Urothelium cell line (cell line): ENCODE measurements at places on chromosomes 5 and 9.

DNA sequence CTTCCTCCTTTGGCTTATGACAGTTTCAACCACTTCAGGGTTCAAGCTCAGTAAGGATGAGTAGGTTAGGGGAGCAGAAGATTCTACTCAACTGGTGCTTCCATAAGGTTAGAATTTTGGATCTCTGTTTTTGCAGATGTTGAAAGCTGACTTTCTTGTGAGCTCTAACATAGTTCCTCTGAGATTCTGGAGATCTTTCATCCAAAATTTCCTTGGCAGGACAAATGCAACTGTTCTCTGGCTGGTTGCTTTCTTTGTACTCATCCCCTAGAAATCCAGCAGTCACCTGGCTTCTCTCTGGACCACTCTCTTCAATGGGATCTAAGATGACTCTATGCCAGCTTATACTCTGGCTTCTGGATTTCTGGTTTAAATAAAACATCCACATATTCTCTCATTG lies 189.6 kb downstream of the ESM1 start:
- DNase-seq, result no peak

GRCh38 chr5:174723979-174724483 lies 351 bp upstream of the MSX2 start:
- peak; percentile 27 for DNase-seq

DNA sequence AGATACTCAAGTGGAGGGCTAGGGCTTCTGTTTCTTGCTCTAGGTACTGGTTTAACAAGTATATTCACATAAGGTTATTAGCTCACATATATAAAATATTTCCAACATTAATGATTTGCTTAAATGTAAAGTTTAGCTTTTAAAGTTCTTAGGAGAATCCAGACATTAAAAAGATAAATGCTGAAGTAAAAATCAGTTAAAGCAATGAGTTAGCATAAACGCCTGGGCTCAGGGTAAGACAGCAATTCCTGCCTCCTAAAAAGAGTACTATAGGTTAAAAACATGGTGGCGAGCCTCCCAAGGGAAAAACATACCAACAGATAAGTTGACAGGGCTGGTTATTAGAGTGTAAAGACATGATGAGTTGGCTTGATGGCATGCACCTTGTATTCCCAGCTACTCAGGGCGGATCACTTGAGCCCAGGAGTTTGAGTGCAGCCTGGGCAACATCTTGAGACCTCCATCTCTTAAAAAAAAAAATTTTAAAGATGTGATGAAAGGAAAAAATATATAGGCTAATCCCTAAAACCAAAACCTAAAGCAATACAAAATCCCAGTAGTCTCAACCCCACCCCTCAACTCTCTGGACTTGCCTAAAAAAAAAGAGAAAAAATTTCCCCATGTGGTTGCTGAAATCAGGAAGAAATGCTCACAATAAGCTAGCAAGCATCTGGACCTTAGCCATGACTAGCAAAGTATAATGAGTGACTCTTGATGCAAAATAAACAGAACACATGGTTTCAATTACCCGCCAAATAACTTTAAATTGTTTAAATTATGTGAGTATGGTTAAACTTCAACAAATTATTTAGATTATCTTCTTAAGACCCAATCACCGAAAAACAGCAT lies 3.6 kb downstream of the GOLPH3 start:
- DNase-seq, result no peak

- no peak for DNase-seq
Observed at GRCh38 chr5:135976216-135976615, 21.4 kb upstream of the LECT2 start.
